H9 (cell line): ENCODE measurements at places on chromosomes 2 and 18. TPM values are rescaled to one million over a fixed set of nuclear protein-coding genes. Genes with fewer than 3 reads are reported as not detected.

LBX2 gene
- 1.1 TPM in 2 replicates for total RNA-seq

SPATA3 gene
- not detected in 2 replicates for total RNA-seq

CSRNP3 gene
- 2.3 and 3.6 TPM in 2 replicates for total RNA-seq

POTEE gene
- total RNA-seq: 1.1 and 1.2 TPM in 2 replicates

CASP8 gene
- total RNA-seq: 7.8 and 10.0 TPM in 2 replicates

CXCR2 gene
- total RNA-seq: 0.59 and 0.83 TPM in 2 replicates

GRCh38 chr18:8283891-8284585 is 325.2 kb upstream of the RAB12 start:
- no peaks in the 10 kb centered on the region for H3K27me3 ChIP-seq
- H3K4me1 ChIP-seq: peaks cover 2% of the 10 kb centered on the region; the same call in 1 of the 2 replicates
- no peaks in the 10 kb centered on the region for H3K36me3 ChIP-seq
- no peak for DNase-seq
- H3K27ac ChIP-seq: no peak overlapping the region

GRCh38 chr2:44553456-44553855 is 191.7 kb downstream of the CAMKMT start:
- no peak overlapping the region for H3K4me3 ChIP-seq
- H3K27ac ChIP-seq: no peak overlapping the region
- no peak for DNase-seq
- H3K36me3 ChIP-seq: no peaks in the 10 kb centered on the region; the same call in none of the 2 replicates
- peaks cover 3% of the 10 kb centered on the region; the same call in 1 of the 2 replicates for H3K4me1 ChIP-seq

GRCh38 chr18:62105376-62105775 is 81.5 kb downstream of the PIGN start:
- peaks cover 3% of the 10 kb centered on the region; the same call in 1 of the 3 replicates for H3K36me3 ChIP-seq
- no peak overlapping the region for H3K27ac ChIP-seq
- no peaks in the 10 kb centered on the region for H3K27me3 ChIP-seq

GRCh38 chr2:55009277-55010060 is 40.8 kb downstream of the RTN4 start:
- peaks cover 3% of the 10 kb centered on the region for H3K4me1 ChIP-seq
- no peak for DNase-seq
- no peaks in the 10 kb centered on the region for H3K36me3 ChIP-seq
- no peak overlapping the region for H3K4me3 ChIP-seq
- no peak overlapping the region for H3K27ac ChIP-seq

DNA sequence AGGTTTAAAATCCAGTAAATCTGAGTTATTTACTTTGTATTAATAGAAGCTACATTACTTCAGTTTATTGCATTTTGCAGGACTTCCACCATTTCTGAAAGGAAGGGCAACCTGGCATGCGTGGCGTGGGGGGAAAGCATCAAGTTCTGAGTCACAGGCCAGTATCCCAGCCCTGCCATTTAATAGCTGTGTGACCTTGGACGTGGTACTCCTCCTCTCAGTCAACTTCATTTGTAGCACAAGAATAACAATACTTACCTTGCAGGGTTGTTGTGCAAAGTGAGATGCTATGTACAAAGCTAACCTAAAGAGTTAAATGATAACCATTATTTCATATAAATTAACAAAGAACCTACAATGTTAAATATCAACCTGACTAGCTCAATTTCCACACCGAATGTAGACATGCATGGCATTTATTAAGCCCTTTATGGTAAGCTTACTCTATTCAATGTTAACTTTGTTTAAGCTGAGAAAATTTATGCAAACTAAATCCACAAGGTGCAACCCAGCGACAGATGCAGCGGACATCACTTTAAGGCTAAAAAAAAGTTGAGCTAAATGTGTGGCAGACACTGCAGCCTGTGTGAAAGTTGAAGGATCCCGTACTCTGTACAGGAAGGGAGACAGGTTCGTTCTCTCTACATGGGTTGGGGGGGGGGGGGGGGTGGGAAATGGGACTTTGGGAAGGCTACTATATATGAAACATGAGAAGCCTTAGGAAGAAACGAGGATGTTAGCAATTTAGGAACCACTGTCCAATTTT is 17.2 kb upstream of the STPG4 start:
- no peak for DNase-seq
- H3K36me3 ChIP-seq: peaks cover 44% of the 10 kb centered on the region
- H3K4me1 ChIP-seq: peaks cover 8% of the 10 kb centered on the region; the same call in 1 of the 2 replicates
- peak overlapping the region; percentile 90 for H3K4me3 ChIP-seq
- no peak overlapping the region for H3K27ac ChIP-seq

- H3K36me3 ChIP-seq: no peaks in the 10 kb centered on the region
- no peaks in the 10 kb centered on the region for H3K4me1 ChIP-seq
- H3K27ac ChIP-seq: no peak within 1 kb of the TSS
- peak; percentile 57 for DNase-seq
- H3K27me3 ChIP-seq: peaks cover 91% of the 10 kb centered on the region
- peak within 1 kb of the TSS; percentile 50 for H3K4me3 ChIP-seq
Observed at GRCh38 chr2:218880102-218880858, at the start of gene WNT10A. Gene WNT10A, plus strand, starts transcription at chr2:218880852. Its CDS starts 144 bp downstream, at chr2:218880996.

GRCh38 chr2:109662889-109663288 is 48.7 kb downstream of the SOWAHC start:
- peaks cover 4% of the 10 kb centered on the region; the same call in 1 of the 2 replicates for H3K4me1 ChIP-seq
- no peaks in the 10 kb centered on the region for H3K36me3 ChIP-seq
- no peak overlapping the region for H3K27ac ChIP-seq
- no peaks in the 10 kb centered on the region for H3K27me3 ChIP-seq
- no peak for DNase-seq
- H3K4me3 ChIP-seq: no peak overlapping the region

DNA sequence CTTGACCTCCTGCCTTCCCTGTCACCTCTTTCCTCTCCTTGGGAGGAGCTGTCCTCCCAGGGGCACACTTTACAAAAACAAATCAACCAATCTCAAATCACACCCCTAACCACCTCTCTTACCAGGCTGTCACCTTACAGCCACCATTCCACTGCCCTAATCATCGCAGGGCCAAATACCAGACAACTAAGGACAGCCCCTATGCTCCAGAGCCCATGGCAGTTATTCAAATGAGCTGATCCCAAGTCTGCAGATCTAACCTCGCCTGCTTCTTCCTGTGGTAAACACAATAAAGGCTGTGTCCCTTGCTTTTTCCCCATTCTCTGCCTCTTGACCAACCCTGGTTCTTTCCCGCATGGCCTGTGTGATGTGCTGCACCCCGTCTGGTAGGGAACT is 154.2 kb upstream of the CNTNAP5 start:
- no peak overlapping the region for H3K27ac ChIP-seq
- no peak overlapping the region for H3K4me3 ChIP-seq
- H3K36me3 ChIP-seq: no peaks in the 10 kb centered on the region

GRCh38 chr2:191691016-191691735 is 13.2 kb downstream of the NABP1 start:
- no peaks in the 10 kb centered on the region for H3K27me3 ChIP-seq
- DNase-seq: no peak
- no peaks in the 10 kb centered on the region for H3K4me1 ChIP-seq
- H3K4me3 ChIP-seq: no peak overlapping the region
- peaks cover 4% of the 10 kb centered on the region; the same call in 1 of the 2 replicates for H3K36me3 ChIP-seq

- H3K27ac ChIP-seq: no peak overlapping the region
- H3K4me3 ChIP-seq: no peak overlapping the region
- no peaks in the 10 kb centered on the region for H3K27me3 ChIP-seq
- DNase-seq: no peak
- peaks cover 4% of the 10 kb centered on the region; the same call in 1 of the 2 replicates for H3K36me3 ChIP-seq
Observed at GRCh38 chr2:102273619-102274211, 37.6 kb upstream of the IL1RL1 start.

GRCh38 chr2:112141626-112142007 is 3.4 kb downstream of the FBLN7 start:
- peaks cover 5% of the 10 kb centered on the region; the same call in 2 of the 3 replicates for H3K36me3 ChIP-seq
- peaks cover 25% of the 10 kb centered on the region for H3K27me3 ChIP-seq
- H3K4me1 ChIP-seq: no peaks in the 10 kb centered on the region
- H3K27ac ChIP-seq: no peak overlapping the region
- no peak for DNase-seq

GRCh38 chr18:37317486-37317885 is 248.1 kb downstream of the CELF4 start:
- DNase-seq: no peak
- H3K27me3 ChIP-seq: no peaks in the 10 kb centered on the region
- H3K4me3 ChIP-seq: no peak overlapping the region
- no peaks in the 10 kb centered on the region for H3K4me1 ChIP-seq

- H3K4me1 ChIP-seq: no peaks in the 10 kb centered on the region
- H3K27ac ChIP-seq: no peak overlapping the region
- H3K4me3 ChIP-seq: no peak overlapping the region
- peak; percentile 53 for DNase-seq
- H3K27me3 ChIP-seq: no peaks in the 10 kb centered on the region
Observed at GRCh38 chr2:173884025-173884802, 81.0 kb downstream of the SP3 start.
